ENCODE measurements at places on chromosomes 2 and 18.

GRCh38 chr2:174628528-174629169 lies 31.0 kb upstream of the WIPF1 start:
- no peak for DNase-seq

GRCh38 chr18:6435731-6436130 lies 21.0 kb upstream of the L3MBTL4 start:
- DNase-seq, result no peak

DNA sequence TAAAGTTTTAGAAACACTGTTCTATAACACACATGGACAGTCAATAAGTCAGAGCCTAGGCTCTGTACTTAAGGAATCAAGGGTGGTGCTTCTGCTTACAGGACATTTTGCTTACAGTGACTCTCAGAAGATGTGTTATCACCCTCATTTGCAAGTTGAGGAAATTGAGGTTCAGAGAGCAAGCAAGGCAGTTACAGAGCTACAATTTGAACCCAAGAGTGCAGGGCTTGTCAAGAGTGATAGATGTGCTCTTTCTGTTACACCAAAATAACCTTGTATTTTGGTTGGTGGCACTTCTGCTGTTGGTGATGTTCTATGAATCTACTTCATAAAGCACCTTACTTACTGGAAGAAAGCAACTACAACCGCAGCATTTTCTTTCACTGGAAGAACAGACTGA lies 170.2 kb downstream of the THADA start:
- no peak for DNase-seq

GRCh38 chr18:74420926-74421325 lies 36.2 kb downstream of the DIPK1C start:
- no peak for DNase-seq

DNA sequence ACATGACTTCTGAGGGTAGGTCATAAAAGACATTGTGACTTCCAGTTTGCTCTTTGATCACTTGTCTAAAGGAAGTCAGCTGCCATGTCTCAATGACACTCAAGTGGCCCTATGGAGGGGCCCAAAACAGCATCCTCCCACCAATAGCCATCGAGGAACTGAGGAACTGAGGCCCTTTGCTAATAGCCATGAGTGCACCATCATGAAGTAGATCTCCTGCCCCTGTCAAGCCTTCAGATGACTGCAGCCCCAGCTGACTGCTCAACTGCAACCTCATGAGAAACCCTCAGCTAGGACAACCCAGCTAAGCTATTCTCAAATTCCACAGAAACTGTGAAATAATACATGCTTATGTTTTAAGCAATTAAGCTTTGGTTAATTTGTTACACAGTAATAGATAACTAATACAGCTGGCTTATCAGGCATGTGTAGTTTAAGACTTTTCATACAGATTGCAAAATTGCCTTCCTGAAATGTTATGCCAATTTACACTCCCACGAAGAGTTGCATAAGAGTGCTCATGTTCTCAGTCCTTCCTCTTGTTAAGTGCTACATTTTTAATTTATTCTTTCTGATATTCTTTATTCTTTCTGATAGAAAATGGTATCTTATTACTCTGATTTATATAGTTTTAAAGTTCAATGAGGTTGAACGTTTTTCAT lies 105.6 kb upstream of the NDUFV2 start:
- DNase-seq, result no peak

GRCh38 chr18:24677011-24677410 lies 216.6 kb downstream of the HRH4 start:
- no peak for DNase-seq

GRCh38 chr2:84735389-84735788 lies 145.5 kb downstream of the TRABD2A start:
- no peak for DNase-seq

DNA sequence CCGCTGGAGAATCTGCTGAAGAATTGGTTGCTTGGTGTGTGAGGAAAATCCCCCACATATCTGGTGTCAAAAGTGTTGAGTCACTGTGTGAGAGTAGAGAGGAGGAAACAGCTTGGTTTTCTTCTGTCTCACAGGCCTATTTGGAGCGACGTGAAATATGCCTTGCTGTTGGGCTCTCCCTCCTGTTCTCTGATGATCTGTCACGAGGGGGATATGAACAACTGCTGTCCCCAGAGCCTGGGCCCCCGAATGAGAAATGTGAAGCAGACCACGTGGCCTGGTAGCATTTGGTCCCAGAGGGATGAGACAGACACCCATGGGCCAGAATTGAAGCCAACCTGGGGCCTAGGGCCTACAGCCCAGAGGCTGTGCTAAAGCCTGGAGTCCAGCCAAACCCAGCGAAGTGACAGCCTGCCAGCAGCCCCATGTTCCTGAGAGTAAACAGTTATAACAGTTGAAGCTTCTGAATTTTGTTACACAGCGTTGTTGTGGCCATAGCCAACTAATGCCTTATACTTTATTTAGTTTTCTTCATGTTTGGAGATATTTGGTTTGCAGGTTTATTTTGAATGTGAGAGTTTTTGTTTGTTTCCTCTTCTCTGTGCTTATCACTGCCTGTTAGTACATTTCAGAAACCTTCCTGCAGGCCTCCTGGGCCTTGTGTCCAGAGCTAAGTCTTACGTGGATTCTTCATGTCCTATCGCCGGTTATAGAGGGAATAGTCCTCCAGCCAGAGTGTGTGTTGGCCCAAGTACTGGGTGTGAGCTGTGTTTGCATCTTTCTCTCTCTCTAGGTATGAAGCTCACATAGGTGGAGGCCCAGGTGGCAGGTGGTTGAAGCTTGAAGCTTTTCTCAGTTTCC lies 18.7 kb upstream of the COLEC12 start:
- peak; percentile 59 for DNase-seq

- peak; percentile 76 for DNase-seq
These were observed 1.8 kb upstream of the TBR1 start for GRCh38 chr2:161414042-161415033.

DNA sequence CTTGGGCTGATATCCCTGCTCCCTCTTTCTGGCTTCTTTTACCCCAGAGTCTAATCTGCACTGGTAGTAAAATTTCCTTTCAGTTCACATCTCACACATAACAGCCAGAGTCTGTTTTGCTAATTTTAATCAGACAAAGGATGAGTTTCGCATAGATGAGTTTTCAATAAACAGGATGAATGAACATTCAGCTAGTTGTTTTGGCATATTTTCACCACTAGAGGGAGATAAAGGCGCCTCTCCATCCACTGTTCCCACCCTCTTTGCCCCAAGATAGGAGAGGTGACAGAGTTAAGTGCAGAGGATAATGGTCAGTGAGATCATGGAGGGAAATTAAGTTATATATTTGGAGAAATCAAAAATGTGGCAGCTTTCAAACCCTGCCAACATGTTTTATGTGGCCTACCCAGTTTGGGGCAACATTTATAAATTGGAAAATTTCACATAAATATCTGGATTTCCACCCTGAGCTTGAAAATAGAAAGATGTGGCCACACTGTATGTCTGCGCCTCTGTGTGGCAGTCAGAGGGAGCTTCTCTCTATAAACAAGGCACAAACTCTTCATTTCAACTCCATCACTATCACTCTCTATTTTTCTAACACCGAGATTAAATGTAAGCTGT lies 48.5 kb upstream of the DTNA start:
- peak; percentile 72 for DNase-seq

DNA sequence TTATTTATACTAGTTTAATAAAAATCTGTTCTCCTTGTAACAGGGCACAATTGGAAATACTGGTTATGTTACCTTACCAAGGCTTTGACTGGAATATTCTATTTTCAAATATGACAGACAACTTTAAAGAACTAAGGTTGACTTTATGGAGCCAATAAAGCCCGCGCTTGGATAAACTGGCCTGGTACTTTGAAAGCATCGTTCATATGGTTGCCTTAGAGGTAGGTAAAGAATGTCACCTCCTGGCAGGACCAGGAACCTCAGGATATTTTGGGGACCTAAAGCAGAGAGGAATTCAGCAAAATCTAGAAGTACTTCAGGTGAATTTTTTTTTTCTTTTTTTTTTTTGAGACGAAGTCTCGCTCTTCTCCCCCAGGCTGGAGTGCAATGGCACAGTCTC lies 71.2 kb upstream of the CREB1 start:
- DNase-seq, result no peak

DNA sequence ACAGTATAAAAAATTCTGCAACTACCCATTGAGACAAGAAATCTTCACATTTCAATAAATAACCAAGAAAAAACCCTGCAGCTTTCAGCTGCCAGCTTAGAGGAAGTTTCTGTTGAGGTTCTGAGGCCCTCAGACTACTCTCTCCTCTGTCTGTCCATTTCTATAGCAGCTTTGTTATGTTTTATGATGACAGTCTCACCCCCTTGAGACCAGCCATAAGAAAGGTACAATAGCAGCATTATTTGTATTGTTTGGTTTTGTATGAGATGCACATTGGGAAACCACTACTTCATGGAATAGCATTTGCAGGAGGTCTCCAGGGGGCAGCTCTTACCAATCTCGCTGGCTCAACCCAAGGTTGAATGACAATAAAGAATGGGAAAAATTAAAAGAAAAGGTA lies 334.6 kb upstream of the VRK2 start:
- no peak for DNase-seq

DNA sequence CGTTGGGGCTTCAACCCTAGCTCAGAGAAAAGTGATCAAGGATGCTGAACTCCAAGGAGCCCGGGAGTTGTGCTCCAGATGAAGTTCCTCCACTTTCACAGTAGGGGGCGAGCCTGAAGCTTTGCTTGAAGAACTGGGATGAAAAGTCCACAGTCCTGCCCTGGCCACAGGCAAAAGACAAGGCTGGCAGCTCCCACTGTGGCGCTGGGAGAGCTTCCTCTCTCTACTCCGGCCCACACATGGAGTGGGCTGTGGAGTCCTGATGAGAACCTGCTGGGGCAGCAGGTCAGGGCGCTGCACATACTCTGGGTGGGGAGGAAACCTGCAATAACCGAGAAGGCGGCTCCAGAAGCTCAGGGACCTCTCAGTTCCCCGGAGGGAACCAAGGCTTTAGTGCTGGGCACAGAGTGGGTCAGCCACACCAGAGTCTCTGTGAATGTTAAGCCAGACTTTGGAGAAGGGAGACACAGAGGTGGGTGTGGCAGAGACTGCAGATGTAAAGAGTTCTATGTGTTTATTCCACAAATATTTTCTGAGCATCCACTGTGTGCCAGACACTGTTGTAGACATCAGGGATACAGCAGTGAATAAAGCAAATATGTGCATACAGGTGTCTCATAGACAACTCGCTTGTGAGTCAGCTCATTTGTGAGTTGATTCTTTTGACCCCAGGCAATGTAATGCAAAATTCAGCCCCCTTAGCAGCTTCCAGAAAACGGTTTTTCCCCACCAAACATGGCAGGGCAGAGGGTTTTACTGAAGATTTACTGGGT lies 48.0 kb upstream of the MRPL33 start:
- DNase-seq, result peak; percentile 85

DNA sequence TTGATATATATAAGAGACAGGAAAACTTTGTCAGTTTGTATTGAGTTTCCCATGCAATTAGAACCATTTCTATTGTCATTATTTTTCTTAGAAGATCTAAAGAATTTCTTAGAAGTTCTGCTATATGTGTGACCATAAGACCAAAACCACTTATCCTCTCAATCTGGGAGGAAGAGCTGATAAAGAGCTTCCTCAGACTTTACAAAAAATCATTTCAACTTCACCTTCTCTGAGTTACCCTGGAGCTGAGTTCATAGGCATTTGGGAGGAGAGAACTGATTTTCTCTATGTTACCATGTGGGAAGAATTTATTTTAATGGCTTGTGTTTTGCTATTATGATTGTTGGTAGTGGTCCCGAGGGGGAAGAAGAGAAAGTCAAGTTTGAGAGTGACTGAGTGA lies 329.3 kb downstream of the GPD2 start:
- DNase-seq, result no peak

GRCh38 chr2:222693837-222694236 lies 22.4 kb downstream of the MOGAT1 start:
- DNase-seq, result no peak

- no peak for DNase-seq
These were observed 2.3 kb upstream of the NCKAP5 start for GRCh38 chr2:133570542-133570941.

GRCh38 chr2:203578759-203579643 lies 43.9 kb upstream of the RAPH1 start:
- peak; percentile 65 for DNase-seq

GRCh38 chr2:136362676-136363390 lies 244.9 kb upstream of the CXCR4 start:
- DNase-seq, result peak; percentile 9

GRCh38 chr2:175057078-175057685 lies 52.0 kb upstream of the CHN1 start:
- DNase-seq, result peak; percentile 21

- no peak for DNase-seq
These were observed 93.3 kb downstream of the ALPK2 start for GRCh38 chr18:58535340-58536201.

DNA sequence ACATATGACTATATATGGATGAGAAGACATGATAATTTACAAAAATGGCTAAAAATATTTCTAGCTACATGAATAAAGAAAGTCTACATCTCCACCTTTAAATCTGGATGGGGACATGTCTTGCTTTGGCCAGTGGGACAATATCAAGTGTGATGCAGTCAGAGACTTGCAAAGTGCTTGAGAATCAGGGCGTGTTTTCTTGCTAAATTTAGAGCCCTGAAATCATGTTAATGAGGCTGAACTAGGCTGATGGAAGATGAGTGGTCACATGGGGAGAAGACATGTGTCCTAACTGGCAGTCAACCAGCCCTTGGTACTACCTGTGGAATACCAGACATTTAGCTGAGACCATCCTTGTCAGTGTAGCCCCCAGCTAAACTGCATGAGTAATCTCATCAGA lies 278.5 kb upstream of the RGPD4 start:
- DNase-seq, result no peak

- peak; percentile 79 for DNase-seq
These were observed 4.9 kb downstream of the GPR17 start for GRCh38 chr2:127650785-127651380.

DNA sequence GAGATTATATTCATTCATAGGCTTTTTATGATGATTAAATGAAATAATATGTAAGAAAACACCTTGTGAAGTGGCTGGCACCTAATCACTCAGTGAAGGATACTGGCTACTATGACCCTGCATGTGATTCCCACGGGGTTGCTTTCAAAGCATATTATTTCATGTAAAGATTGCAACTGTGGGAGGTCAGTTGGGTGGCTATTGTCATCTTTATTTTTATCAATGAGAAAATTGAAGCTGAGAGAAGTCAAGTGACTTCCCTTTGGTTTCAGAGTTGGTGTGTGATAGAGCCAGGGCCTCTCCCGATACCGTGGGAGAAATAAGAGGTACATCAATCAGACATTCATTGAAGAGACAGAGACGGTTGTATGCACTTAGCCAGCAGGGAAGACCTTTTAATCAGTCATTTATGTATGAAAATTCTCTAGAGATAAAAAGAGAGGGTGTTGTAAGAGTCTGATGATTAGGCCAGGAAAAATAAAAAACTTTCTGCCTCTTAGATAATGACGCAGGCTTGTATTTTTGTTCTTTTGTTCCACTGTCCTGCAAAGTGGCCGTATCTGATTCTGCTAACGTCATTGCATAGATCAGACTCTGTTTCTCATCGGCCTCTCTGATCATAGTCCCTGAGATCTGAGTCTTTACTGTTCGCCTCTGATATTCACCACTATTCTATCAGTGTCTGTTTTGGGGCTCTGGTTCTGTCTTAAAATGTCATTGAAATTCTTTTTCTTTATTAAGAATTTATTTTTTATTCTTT lies 50.5 kb downstream of the QPCT start:
- DNase-seq, result no peak

- DNase-seq, result peak; percentile 4
These were observed 30.9 kb downstream of the NRXN1 start for GRCh38 chr2:51000849-51001617.

- DNase-seq, result no peak
These were observed 103.1 kb upstream of the THOC1 start for GRCh38 chr18:370751-371608.

- DNase-seq, result no peak
These were observed 1.0 kb upstream of the RPRM start for GRCh38 chr2:153479573-153479972.

GRCh38 chr18:73681912-73682311 lies 465.7 kb downstream of the FBXO15 start:
- DNase-seq, result no peak

All from astrocyte of the hippocampus (primary cell).